Gastroesophageal sphincter (tissue), 4 donors: ENCODE measurements at places on chromosomes 7 and 10. TPM values are rescaled to one million over a fixed set of nuclear protein-coding genes. Genes with fewer than 3 reads are reported as not detected.

Gene BLOC1S2
- total RNA-seq: 17.6 TPM

Gene PON3
- 2.3 TPM for total RNA-seq

Gene FBH1
- 101 TPM for total RNA-seq

Gene ASIC3
- total RNA-seq: 1.7 TPM

Gene ACSL5
- 9.8 TPM for total RNA-seq

Gene OPN1SW
- not detected for total RNA-seq

Gene ACTL6B
- not detected for total RNA-seq

Gene STAG3
- not detected for total RNA-seq

Gene TMEM225B
- not detected for total RNA-seq

Gene UBN2
- total RNA-seq: 9.1 TPM

Gene PDE6C
- total RNA-seq: not detected

Gene CPA1
- not detected for total RNA-seq

Gene INA
- total RNA-seq: 1.8 TPM

Gene SH2B2
- 2.8 TPM for total RNA-seq

Gene LFNG
- 9.1 TPM for total RNA-seq

Gene CLIP2
- total RNA-seq: 23.0 TPM

Gene ABCC2
- 0.84 TPM for total RNA-seq

Gene CWF19L1
- total RNA-seq: 16.5 TPM

Gene NCAPG2
- total RNA-seq: 6.4 TPM

Gene SFMBT2
- 14.3 TPM for total RNA-seq

Gene VSTM4
- total RNA-seq: 11.4 TPM

Gene CDHR1
- 0.10 TPM for total RNA-seq

Gene OIT3
- 0.12 TPM for total RNA-seq

Gene C10orf95
- total RNA-seq: not detected

Gene C10orf67
- not detected for total RNA-seq

Gene PRPS1L1
- total RNA-seq: not detected

Gene MUC12
- total RNA-seq: 0.54 TPM

Gene FAM25G
- total RNA-seq: not detected

Gene FEZF1
- not detected for total RNA-seq
